ENCODE measurements at places on chromosomes 2 and 18.

DNA sequence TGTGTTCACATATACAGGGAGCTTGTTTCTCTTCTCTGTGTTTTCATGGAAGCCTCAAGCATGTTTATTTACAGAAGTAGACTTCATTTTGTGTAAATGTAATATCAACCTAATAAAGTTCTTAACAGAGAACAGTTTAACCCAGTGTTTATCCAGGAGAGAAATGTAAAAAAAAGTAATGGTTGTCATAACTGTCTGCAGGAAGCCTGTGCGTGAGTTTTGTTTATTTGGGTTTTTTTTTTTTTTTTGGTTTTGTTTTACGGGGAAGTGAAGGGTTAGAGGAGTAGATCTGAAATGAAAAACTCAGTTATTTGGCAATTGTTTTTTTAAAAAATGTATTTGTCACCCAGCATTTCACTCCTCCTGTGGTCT is 124.7 kb downstream of the RAPGEF4 start:
- DNase-seq = no peak
- H3K36me3 ChIP-seq = no peaks in the 10 kb centered on the region
- no peaks in the 10 kb centered on the region for H3K4me1 ChIP-seq
- H3K4me3 ChIP-seq = no peak overlapping the region

DNA sequence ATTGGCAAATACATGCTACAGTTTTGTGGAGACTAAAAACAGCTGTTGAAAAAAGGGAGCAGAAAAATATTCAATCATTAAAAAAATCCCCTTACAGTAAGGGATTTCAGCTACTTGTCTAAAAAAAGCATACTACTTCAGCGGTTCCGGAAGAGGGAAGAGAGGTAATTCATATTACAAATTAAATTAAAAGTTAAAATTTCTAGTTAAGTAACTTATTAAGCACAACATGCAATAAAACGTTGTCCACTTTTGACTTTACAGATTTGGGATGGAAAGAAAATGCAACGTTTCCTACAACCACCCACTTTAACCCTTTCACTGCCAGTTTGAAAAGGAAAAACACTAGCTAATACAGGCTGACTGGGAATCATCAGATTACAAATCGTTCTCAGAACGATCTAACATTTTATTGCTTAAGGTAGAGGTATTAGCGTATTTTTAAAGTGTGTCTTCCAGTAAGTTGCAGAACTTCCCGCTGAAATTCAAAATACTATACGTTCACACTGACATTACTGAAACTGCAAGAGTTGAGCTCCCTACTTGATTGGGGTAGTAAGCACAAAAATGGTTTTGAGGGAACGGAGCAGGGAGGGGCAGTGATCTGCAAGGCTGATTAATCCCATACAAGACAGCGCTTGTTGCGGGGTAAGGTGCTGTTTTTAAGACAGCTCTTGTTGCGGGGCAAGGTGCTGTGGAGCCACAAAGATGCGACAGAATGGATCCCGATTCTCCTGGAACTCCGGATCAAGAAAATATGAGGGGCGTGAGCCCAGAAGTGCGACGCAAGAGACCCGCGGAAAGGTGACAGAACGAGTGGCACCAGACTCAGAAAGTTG is 743 bp downstream of the HADHA start:
- no peaks in the 10 kb centered on the region for H3K36me3 ChIP-seq
- peaks cover 19% of the 10 kb centered on the region for H3K4me1 ChIP-seq
- peak; percentile 36 for DNase-seq
- peak overlapping the region; percentile 96 for H3K27ac ChIP-seq
- H3K4me3 ChIP-seq = peak overlapping the region; percentile 99
- H3K27me3 ChIP-seq = no peaks in the 10 kb centered on the region

GRCh38 chr2:12451726-12452125 is 265.0 kb upstream of the TRIB2 start:
- H3K4me3 ChIP-seq = peak overlapping the region; percentile 29
- no peaks in the 10 kb centered on the region for H3K27me3 ChIP-seq

GRCh38 chr2:203550266-203550665 is 15.2 kb upstream of the RAPH1 start:
- no peaks in the 10 kb centered on the region for H3K4me1 ChIP-seq
- no peak overlapping the region for H3K27ac ChIP-seq
- H3K4me3 ChIP-seq = no peak overlapping the region
- no peak for DNase-seq

- peaks cover 4% of the 10 kb centered on the region for H3K4me1 ChIP-seq
- H3K27ac ChIP-seq = peak overlapping the region; percentile 32
- no peaks in the 10 kb centered on the region for H3K27me3 ChIP-seq
- H3K4me3 ChIP-seq = peak overlapping the region; percentile 75
- DNase-seq = no peak
- no peaks in the 10 kb centered on the region for H3K36me3 ChIP-seq
Measured at GRCh38 chr2:31234683-31235503, 941 bp downstream of the EHD3 start.

- no peaks in the 10 kb centered on the region for H3K36me3 ChIP-seq
- no peaks in the 10 kb centered on the region for H3K27me3 ChIP-seq
- no peak for DNase-seq
- H3K4me3 ChIP-seq = no peak overlapping the region
Measured at GRCh38 chr2:130872741-130873125, 36.0 kb downstream of the ARHGEF4 start.

DNA sequence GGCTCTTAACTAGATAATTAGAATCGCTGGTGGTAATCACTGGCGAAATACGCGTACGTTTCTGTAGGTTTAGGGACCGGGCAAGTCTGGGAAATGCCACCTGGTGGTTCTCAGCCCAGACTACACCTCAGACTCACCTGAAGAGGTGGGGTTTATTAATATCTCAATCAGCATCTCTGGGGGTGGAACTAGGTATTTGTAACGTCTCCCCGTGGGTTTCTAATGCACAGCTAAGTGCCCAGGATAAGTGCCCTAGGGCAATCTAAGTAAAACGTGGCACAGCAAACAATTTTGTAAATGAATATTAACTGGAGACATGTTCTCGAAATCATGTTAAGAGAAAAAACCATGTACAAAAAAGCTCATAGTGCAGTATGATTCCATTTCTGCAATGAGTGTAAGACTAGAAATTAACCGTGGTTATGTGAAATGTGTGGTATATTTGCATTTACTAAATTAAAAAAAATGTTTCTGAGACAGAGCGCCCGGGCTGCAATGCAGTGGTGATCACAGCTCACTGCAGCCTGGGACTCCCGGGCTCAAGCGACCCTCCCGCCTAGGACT is 760 bp upstream of the CNOT11 start:
- peak; percentile 37 for DNase-seq
- peak overlapping the region; percentile 68 for H3K27ac ChIP-seq
- peaks cover 33% of the 10 kb centered on the region for H3K4me1 ChIP-seq
- H3K27me3 ChIP-seq = no peaks in the 10 kb centered on the region

DNA sequence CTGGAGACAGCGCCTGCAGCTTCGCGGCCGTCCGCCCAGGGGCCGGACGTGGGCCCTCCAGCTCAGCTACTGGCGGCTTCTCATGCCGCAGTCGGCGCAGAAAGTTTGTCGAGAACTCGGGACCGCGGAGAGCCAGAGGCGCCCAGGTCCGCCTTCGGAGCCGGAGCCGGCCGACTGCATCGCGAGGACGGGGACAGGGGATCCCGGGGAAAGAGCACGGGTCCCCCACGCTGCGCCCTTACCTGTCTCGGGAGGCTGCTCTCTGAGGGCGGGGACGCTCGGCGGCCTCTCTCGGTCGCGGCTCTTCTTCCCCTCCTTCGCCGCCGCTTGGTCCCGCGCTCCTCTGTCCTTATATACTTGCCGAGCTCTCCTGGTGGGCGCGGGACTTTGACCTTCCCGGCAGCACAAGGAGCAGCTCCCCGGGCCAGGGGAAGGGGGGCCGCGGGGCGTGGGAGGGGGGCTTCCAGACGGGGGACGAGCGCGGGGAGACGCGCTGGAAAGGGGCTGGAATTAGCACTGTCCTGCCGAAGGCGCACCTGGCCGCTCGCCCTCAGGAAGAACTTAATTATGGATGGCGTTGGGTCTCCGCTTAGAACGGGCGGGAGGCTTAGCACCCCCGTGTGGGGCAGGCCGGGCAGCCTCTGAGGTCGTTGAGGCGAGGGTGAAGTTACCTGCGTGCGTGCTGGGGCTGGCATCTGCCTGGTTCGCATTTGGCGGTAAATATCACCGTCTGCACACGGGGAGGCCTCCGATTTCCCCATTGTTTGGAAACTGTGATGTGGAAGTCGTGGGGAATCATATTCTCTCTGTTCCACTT is at the start of gene POMC:
POMC (minus strand) TSS at position 325 of the 817 bp plus-strand sequence. CDS start 3,808 bp downstream, outside the sequence.
- H3K4me3 ChIP-seq = peak within 1 kb of the TSS; percentile 46
- no peaks in the 10 kb centered on the region for H3K36me3 ChIP-seq
- no peak within 1 kb of the TSS for H3K27ac ChIP-seq
- H3K4me1 ChIP-seq = no peaks in the 10 kb centered on the region
- no peaks in the 10 kb centered on the region for H3K27me3 ChIP-seq

- no peak for DNase-seq
- H3K27ac ChIP-seq = no peak overlapping the region
- H3K36me3 ChIP-seq = no peaks in the 10 kb centered on the region
- no peak overlapping the region for H3K4me3 ChIP-seq
- H3K4me1 ChIP-seq = no peaks in the 10 kb centered on the region
Measured at GRCh38 chr2:67032076-67032475, 365.1 kb upstream of the ETAA1 start.

- H3K27me3 ChIP-seq = no peaks in the 10 kb centered on the region
- no peak overlapping the region for H3K4me3 ChIP-seq
- no peaks in the 10 kb centered on the region for H3K4me1 ChIP-seq
- no peak overlapping the region for H3K27ac ChIP-seq
- no peak for DNase-seq
- no peaks in the 10 kb centered on the region for H3K36me3 ChIP-seq
Measured at GRCh38 chr2:214075456-214075855, 335.4 kb upstream of the VWC2L start.

- DNase-seq = no peak
- no peaks in the 10 kb centered on the region for H3K27me3 ChIP-seq
- no peaks in the 10 kb centered on the region for H3K4me1 ChIP-seq
- H3K27ac ChIP-seq = no peak overlapping the region
- H3K4me3 ChIP-seq = no peak overlapping the region
- no peaks in the 10 kb centered on the region for H3K36me3 ChIP-seq
Measured at GRCh38 chr2:188293601-188294351, 2.1 kb downstream of the GULP1 start.

DNA sequence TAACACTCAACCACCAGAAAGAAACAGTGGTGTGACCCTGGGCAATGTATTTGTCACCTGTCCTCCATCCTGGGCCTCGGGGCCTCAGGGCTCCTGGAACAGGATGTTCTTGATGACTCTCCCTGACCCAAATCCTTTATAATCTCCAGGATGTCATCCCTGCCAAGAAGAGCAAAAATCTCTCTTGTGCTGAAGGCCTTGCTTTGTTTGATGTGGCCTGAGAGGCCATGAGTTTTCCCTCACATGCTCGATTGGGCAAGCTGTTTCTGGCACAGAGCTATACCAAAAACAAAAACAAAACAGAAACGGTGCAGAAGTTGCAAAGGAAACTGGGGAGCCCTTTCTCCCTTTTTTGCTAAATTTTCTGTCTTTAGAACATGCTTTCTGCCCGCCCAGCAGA is 35.7 kb upstream of the ST3GAL5 start:
- no peaks in the 10 kb centered on the region for H3K4me1 ChIP-seq
- no peaks in the 10 kb centered on the region for H3K27me3 ChIP-seq
- no peak for DNase-seq
- H3K4me3 ChIP-seq = no peak overlapping the region
- H3K27ac ChIP-seq = no peak overlapping the region
- H3K36me3 ChIP-seq = no peaks in the 10 kb centered on the region

DNA sequence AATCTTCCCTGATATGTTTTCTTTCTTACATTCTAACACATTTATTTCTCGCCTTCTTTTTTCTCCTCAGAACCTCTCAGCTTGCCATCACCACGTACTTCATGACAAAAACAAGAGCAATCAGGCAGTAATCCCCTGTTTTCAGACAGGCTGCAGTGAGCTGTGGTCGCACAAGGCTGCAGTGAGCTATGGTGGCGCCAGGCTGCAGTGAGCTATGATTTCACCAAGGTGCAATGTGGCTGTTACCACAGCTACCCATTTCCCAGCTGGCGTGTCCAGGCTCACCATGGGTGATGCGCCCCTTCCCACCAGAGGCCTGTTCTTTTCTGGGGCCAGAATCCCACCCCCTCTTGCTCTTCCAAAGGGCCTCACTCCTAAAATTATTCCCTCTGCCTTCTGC is 25.8 kb downstream of the TCF23 start:
- H3K4me3 ChIP-seq = no peak overlapping the region
- H3K27me3 ChIP-seq = no peaks in the 10 kb centered on the region
- H3K36me3 ChIP-seq = no peaks in the 10 kb centered on the region
- no peak for DNase-seq
- H3K27ac ChIP-seq = no peak overlapping the region

DNA sequence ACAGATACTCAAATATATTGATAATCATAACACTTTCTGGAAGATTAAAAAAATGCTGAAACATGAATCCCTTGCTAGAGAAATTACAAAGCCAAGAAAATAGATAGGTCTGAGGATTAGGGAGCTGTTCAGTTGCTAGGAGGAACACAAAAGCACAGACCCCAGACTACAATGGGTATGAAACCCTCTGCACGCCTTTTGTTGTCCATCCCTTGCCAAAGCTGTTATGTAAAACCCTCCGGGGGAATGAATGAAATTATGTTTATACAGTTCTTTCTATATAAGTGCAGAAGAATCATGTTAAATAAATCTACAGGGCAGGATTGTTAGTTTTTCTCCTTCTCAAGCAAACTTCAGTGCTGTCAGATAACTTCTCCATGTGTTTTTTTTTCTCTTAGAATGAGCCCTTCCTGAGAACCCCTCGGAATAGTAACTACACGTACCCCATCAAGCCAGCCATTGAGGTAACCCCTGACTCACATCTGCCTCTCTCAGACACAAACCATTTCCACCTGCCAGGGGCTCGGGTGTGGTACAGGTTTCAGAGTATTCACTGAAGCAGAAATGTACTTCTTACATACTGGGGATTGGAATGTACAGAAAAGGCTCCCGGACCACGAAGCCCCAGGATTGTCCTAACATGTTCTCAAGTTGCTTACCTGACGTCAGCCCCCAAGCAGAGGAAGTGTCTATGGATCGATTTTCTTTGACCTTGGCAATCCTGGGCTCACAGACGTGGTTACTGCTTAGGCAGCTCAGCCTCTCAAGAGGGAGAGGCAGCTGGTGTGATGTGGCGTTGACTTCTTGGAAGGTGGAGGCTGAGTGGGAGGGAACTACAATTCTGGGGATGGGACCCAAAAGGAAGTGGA is 118.0 kb downstream of the PLB1 start:
- DNase-seq = peak; percentile 28
- H3K27me3 ChIP-seq = no peaks in the 10 kb centered on the region
- no peaks in the 10 kb centered on the region for H3K36me3 ChIP-seq

DNA sequence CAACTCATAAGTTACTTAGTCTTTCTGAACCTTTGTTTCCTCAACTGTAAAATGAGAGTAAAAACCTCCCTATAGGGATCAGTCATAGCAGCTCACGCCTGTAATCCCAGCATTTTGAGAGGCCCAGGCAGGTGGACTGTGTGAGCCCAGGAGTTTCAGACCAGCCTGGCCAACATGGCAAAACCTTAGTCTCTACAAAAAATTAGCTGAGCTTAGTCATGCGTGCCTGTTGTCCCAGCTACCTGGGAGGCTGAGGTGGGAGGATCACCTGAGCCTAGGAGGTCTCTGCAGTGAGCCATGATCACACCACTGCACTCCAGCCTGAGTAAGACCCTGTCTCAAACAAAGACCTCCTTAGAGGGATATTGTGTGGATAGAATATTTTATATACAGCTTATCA is 2.3 kb downstream of the GPR155 start:
- no peaks in the 10 kb centered on the region for H3K27me3 ChIP-seq
- H3K4me3 ChIP-seq = no peak overlapping the region
- no peak for DNase-seq
- H3K27ac ChIP-seq = no peak overlapping the region
- peaks cover 13% of the 10 kb centered on the region for H3K4me1 ChIP-seq
- peaks cover 5% of the 10 kb centered on the region for H3K36me3 ChIP-seq

Data from naive thymus-derived CD4-positive, alpha-beta T cell (primary cell).